ENCODE measurements at places on chromosomes 16 and 17.

GRCh38 chr16:65201511-65201910 lies 79.6 kb upstream of the CDH11 start:
- no peak for DNase-seq

GRCh38 chr17:49890077-49890821 lies 42.4 kb upstream of the TAC4 start:
- DNase-seq = peak; percentile 30

DNA sequence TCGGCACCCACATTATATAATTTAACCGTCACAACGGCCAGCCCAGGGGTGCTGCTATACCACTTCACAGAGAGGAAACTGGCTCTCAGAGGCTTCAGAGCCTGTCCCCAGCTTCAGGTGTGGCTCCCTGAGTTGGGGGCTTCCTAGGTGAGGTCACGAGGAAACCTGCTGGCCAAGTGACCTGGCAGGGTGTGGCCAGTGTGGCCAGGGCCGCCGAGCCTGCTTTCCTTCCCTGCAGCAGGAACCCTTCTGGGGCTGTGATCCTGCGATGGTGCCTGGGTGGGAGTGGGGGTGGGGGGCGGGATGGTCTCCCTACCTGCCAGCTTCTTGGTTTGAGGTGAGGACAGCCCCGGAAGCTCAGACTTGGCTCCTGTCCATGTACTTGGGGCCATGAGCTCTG lies 39.9 kb downstream of the ADCY7 start:
- no peak for DNase-seq

DNA sequence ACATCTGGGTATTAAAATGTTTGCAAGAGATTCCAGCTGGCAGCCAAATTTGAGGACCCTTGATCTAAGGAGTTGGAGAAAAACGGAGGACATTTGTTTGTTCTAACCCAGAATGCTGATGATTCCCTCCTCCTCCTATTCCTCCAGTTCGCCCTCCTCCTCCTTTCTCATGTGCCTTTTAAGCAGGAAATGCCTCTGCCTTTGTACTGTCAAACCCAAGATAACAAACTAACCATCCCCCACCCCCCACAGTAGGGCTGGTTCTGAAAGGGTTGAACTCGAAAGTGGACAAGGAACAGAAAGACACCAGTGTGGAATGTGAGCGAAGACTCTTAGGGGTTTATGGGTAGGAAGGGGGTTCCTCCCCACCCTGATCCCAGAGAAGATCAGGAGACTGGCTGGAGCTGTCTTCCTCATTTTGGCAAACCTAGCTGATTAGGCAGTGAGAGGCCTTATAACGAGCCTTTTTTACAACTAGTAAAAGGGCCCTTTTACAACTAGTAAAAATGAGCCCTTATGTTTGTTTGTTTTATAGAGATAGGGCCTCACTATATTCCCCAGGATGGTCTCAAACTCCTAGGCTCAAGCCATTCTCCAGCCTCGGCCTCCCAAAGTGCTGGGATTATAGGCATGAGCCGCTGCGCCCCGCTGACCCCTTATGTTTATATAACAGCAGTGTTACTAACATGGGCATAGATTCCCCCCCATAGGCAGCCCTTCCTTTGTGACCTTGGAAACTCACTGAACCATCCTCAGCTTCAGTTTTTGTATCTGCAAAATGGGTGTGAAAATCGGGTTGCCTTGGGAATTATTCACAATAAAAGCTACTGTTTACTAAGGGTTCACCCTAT lies 975 bp downstream of the CHD9 start:
- peak; percentile 36 for DNase-seq

DNA sequence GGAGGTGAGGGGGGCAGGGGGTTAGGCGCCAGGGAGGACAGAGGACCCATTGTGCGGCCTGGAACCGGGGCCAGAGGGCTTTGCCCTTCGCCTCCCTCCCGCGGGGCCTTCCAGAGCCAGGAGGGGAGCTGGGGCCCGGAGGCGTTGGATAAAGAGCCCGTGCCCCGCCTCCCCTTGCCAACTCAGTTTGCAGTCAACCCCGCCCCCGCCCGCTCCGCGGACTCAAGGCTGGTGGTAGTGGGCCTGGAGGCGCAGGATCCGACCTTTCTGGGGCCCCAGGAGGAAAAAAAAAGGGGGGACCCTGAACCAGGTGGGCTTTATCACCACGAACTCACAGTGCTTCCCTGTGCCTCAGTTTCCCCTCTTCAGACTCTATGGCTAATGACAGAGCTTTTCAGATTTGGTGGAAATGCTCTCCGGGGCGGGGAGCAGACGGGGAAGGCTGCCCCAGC lies 2.0 kb upstream of the SPHK1 start:
- DNase-seq = no peak

- DNase-seq = no peak
Observed at GRCh38 chr16:54647216-54647615, 283.4 kb upstream of the IRX5 start.

DNA sequence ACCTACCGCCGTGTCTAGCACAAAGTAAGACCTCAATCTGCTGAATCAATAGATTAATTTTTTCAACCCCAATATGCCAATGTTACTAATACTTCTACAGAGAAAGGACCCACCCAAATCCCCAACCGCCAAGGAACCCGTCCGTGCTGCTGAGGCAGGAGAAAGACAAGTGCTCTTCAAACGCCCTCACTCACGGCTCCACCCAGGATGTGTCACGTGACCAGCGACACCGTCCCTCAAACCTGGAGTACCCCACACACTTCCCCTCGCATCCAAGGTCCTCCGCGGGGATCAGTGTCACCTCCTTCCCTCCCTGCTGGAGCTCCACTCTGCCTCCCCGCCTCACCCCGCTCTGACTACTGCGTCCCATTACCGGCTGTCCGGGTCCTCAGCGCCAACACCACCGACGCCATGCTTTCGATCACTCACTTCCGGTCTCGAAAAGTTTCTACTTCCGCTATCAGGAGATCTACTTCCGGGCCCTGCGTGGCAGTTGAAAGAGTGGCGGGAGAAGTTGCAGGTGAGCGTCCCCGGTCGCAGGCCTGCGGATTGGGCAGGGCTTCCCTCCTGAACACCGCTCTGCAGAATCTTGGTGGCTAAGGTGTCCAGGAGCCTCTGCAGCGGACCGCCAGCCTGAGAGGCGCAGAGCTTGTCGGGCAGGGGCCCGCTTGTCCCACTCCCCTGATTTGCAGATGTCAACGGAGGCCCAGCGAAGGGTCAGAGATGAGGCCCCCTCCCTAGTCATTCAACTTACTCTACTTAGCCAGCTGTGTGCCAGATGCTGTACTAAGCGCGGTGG lies at the start of the genes EME1 and MRPL27:
TSS of gene EME1 (plus strand) at position 472 of the 799 bp plus-strand sequence. CDS start 1,980 bp downstream, outside the sequence.
TSS of gene MRPL27 (minus strand) at position 427 of the 799 bp plus-strand sequence. CDS start at position 413, 14 bp downstream.
- peak; percentile 92 for DNase-seq

- peak; percentile 74 for DNase-seq
Observed at GRCh38 chr17:74354123-74354522, 7.5 kb downstream of the BTBD17 start.

GRCh38 chr16:89004209-89004831 lies 27.3 kb upstream of the CBFA2T3 start:
- peak; percentile 53 for DNase-seq

DNA sequence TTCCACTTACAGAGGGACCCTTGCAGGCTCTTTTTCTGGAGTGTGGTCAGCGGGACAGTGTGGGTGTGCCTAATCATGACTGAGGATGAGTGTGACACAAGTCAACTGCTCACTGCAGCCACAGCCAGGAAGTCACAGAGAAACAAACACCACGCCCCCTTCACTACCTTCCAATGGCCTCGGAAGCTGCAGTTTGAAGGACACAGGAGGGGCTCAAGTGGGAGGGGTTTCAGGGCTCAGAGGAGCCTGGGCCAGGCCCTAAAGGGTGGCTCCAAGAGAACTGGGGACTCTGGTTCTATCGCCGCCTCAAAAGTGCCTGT lies 116.2 kb upstream of the SDK2 start:
- DNase-seq = no peak

GRCh38 chr17:65583921-65584603 lies 22.6 kb upstream of the AXIN2 start:
- DNase-seq = no peak

GRCh38 chr16:86064431-86065250 lies 165.7 kb downstream of the IRF8 start:
- no peak for DNase-seq

DNA sequence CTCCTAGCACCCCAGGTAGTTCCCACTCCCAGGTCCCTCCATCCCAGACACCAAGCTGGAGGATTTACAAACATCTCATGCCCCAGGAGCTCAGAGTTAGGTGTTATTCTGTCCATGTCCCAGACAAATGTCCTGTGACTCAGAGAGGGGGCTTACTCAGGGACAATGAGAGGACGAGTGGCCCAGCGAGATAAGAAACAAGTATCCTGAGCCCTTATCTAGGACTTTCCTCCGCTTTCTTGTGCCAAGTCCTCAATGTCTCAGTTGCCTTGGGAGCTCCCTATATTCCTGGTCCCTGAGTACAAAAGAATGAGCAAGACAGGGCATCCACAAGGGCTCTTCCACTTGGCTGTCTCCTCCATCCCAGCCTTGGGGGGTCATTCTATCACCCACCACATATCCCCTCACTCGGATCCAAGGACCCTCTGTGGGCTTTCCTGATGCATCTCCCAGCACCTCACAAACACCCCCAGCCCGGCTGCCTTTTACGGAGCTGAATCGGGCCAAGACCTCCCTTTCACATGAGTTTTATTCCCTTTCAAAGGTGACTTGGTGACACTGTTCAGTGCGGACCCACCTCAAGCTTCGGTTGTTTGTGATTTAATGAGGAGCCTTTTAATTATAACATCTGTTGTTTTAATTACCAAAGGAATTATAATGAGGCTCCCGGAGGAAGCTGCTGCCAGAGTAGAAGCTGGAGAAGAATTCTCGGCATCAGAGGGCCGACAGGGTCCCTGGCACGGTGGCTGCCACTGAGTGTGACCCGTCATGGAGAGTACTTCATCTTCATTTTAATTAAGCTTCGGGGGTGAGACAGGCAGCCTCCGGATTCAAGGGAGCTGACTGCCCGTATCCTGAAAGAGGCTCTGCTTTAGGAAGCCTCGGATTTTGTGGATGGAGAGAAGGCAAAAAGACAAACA lies 121.5 kb downstream of the WSCD1 start:
- no peak for DNase-seq

DNA sequence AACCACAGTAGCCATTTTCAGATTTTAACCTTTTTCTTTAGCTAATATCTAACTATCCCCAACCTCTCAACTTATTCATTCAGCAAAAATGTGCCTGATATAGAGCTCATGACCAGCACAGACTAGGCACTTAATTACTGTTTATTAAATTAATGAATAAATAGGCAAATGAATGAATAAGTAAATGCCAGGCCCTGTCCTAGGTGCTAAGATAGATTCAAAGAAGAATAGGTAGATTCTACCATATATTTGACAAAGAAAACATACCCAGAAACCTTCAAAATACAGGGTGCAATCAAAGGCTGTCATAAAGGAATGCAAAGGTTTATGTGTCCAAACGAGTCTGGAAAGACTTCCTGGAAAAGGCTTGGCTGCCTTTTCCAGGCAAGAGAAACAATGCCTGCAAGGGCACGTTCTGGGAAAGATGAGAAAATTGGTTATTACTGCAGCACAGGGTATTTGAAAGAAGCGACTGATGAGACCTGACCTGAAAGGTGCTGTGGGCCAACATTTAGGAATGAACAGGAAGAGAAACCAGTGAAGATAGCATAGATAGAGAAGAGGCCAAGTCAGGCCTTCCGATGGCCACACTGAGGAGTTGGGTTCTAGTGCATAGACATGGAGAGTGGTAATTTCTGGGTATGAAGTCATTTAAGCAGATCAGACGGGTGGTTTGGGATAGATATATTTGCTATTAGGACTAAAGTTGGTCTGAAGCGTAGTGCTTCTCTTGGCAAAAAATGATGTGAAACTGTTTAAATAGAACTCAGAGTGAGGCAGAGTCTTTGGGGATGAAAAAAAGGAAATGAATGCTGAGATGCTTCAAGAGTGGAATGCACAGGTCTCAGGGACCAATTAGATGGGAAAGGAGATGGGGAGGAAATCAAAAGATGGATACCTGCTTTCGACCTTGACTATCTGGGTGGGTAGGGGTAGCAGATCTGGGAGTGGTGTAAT lies 11.4 kb upstream of the CCL2 start:
- DNase-seq = no peak

GRCh38 chr17:19769946-19770652 lies 22.0 kb upstream of the ALDH3A1 start:
- DNase-seq = no peak

DNA sequence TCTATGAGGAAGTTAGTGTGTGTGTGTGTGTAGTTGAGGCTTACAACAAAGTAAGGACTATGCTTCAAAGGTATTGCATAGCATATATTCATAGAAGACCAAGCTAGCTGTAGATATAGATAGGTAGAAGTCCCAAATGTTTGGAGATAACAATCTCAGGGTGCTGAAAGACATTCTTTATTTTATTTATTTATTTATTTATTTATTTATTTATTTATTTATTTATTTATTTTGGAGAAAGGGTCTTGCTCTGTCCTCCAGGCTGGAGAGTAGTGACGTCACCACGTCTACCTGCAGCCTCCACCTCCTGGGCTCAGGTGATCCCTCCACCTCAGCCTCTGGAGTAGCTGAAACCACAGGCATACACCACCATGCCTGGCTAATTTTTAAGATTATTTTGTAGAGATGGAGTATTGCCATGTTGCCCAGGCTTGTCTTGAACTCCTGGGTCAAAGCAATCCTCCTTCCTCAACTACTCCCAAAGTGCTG lies 284.6 kb upstream of the KIF2B start:
- DNase-seq = no peak

GRCh38 chr17:63880706-63881105 lies 1.0 kb downstream of the GH2 start:
- no peak for DNase-seq

- DNase-seq = no peak
Observed at GRCh38 chr17:39139161-39139511, 12.3 kb downstream of the PLXDC1 start.

- DNase-seq = no peak
Observed at GRCh38 chr17:73976147-73976546, 227.3 kb upstream of the RPL38 start.

- DNase-seq = no peak
Observed at GRCh38 chr16:65181071-65181561, 59.3 kb upstream of the CDH11 start.

GRCh38 chr17:30567231-30568116 lies 90.3 kb downstream of the GOSR1 start:
- DNase-seq = no peak

GRCh38 chr17:68356520-68356919 lies 65.2 kb downstream of the ARSG start:
- no peak for DNase-seq

- no peak for DNase-seq
Observed at GRCh38 chr17:51595826-51596398, 335.6 kb downstream of the UTP18 start.

GRCh38 chr16:85349365-85350145 lies 237.3 kb upstream of the CIBAR2 start:
- peak; percentile 71 for DNase-seq

DNA sequence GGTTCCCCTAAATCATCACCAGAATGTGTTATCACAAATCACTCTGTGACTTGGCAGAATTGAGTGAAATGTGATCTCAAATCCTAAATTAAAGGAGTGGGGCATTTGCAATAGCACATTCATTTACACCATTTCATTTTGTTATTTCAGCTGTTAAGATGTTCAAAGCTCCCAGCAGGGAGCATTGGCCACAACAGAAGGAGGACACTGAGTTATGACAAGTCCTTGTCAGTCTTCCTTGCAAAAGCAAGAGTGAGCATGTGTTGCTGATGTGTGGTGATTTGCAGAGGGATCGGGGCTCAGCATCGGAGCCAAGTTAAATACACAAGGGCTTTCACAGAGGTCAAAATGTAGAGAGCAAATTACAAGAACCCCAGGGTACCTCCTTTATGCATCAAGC lies 372.2 kb upstream of the CDH5 start:
- no peak for DNase-seq

GRCh38 chr16:27823421-27823820 lies 240.1 kb downstream of the GSG1L start:
- DNase-seq = no peak

GRCh38 chr17:82582213-82582612 lies 62.7 kb downstream of the FOXK2 start:
- DNase-seq = no peak

- DNase-seq = no peak
Observed at GRCh38 chr17:79057737-79058385, 16.8 kb upstream of the ENGASE start.

All from testis (tissue), 5 donors.